Activated naive CD4-positive, alpha-beta T cell treated with anti-CD3 and anti-CD28 coated beads for 36 hours (primary cell): ENCODE measurements at places on chromosomes 12 and 14. TPM values are rescaled to one million over a fixed set of nuclear protein-coding genes. Genes with fewer than 3 reads are reported as not detected.

- H3K36me3 ChIP-seq: no peaks in the 10 kb centered on the region
- DNase-seq: no peak
- H3K4me1 ChIP-seq: peaks cover 29% of the 10 kb centered on the region
- H3K27me3 ChIP-seq: peaks cover 53% of the 10 kb centered on the region
- H3K27ac ChIP-seq: no peak overlapping the region
Observed at GRCh38 chr12:49348781-49349180, 2.1 kb downstream of the DNAJC22 start.

DNA sequence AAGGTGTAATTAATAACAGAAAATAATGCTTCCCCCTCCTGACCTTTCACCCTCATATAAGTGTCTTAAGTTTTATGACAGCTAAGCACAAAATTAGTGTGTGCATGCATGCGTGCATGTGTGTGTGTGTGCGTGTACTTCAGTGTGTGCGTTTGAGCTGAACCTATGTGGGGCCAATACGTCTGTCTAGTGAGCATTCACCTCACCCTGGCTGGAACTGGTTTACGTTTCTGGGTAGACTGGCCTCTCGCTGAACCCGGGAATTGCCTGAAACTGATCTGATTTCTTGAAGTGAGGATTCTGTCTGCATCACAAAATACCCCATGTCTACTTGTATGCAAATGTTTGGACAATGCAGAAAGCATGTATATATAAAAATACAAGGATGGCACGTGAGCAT, 68.2 kb upstream of the TBX3 start:
- H3K4me1 ChIP-seq: no peaks in the 10 kb centered on the region
- H3K36me3 ChIP-seq: no peaks in the 10 kb centered on the region
- H3K4me3 ChIP-seq: no peak overlapping the region
- no peaks in the 10 kb centered on the region for H3K27me3 ChIP-seq
- DNase-seq: no peak

DNA sequence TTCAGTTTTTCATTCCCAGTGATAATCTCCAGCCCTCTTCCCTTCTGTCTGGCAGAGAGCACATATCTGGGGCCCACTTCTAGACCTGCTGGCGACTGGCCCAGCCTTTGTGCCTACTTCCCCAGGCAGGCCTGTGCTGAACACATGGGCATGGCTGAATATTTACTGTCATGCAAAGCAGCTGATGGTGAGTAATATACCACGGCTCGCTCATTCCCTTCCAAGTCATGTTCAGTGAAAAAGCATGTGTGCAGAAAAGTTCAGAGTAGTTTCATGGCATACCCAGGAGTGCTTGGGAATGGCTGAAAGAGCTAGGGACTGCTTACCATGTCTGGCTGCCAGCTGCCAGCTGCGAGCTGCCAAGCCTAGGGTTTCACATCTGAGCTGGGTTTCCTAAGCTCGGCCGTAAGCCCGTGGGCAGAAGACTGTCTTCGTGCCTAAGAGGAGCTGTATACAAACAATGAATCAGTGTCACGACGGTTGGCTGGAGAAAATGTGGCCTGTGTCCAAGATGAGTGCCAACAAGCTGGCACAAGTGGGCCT, 179.9 kb upstream of the PELI2 start:
- DNase-seq: no peak
- no peak overlapping the region for H3K27ac ChIP-seq
- no peak overlapping the region for H3K4me3 ChIP-seq
- no peaks in the 10 kb centered on the region for H3K4me1 ChIP-seq

GRCh38 chr14:92993302-92993701, 70.4 kb downstream of the CHGA start:
- H3K27me3 ChIP-seq: no peaks in the 10 kb centered on the region
- no peaks in the 10 kb centered on the region for H3K4me1 ChIP-seq
- H3K36me3 ChIP-seq: peaks cover 6% of the 10 kb centered on the region
- DNase-seq: no peak
- H3K4me3 ChIP-seq: no peak overlapping the region

- no peaks in the 10 kb centered on the region for H3K27me3 ChIP-seq
- H3K27ac ChIP-seq: peak overlapping the region; percentile 93
- DNase-seq: peak; percentile 79
Observed at GRCh38 chr12:121400332-121401139, 618 bp downstream of the RNF34 start.

- H3K36me3 ChIP-seq: no peaks in the 10 kb centered on the region
- no peak overlapping the region for H3K27ac ChIP-seq
- no peak overlapping the region for H3K4me3 ChIP-seq
- peaks cover 7% of the 10 kb centered on the region for H3K27me3 ChIP-seq
Observed at GRCh38 chr14:36055681-36056225, 120.8 kb downstream of the PTCSC3 start.

DNA sequence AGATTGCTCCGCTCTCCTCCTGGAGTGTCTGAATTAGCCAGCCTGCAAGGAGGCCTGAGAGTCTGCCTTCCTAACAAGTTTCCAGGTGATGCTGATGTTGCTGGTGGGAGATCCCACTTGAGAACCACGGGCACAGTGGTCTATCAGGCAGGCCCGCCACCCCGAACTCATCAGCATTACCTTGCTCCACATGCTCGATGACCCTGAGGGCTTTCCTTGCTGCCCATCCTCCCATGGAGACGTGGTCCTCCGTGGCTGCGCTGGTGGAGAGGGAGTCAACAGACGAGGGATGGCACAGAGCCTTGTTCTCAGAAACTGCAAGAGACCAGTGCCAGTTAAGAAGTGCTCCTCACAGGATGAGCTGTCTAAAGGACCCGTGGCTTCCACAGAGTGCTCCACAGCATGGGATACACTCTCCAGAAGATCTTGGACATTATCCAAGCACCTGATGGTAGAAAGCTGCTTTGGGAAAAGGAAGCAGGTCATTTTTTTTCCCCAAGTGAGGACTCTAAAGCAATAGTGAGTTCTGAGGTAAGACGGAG, 18.3 kb downstream of the HAL start:
- H3K36me3 ChIP-seq: no peaks in the 10 kb centered on the region
- H3K27me3 ChIP-seq: no peaks in the 10 kb centered on the region
- DNase-seq: no peak
- H3K4me1 ChIP-seq: no peaks in the 10 kb centered on the region
- no peak overlapping the region for H3K4me3 ChIP-seq
- no peak overlapping the region for H3K27ac ChIP-seq

GRCh38 chr12:52407918-52408317, 1.8 kb upstream of the KRT82 start:
- H3K27me3 ChIP-seq: no peaks in the 10 kb centered on the region
- no peak for DNase-seq
- no peaks in the 10 kb centered on the region for H3K36me3 ChIP-seq
- no peaks in the 10 kb centered on the region for H3K4me1 ChIP-seq

GRCh38 chr12:117970334-117970733, 1.5 kb upstream of the KSR2 start:
- no peak for DNase-seq
- H3K27ac ChIP-seq: no peak overlapping the region
- no peaks in the 10 kb centered on the region for H3K36me3 ChIP-seq
- peaks cover 65% of the 10 kb centered on the region for H3K27me3 ChIP-seq
- peaks cover 8% of the 10 kb centered on the region for H3K4me1 ChIP-seq

GRCh38 chr14:63717702-63718101, 10.2 kb downstream of the SGPP1 start:
- no peaks in the 10 kb centered on the region for H3K27me3 ChIP-seq
- H3K4me1 ChIP-seq: peaks cover 17% of the 10 kb centered on the region
- DNase-seq: no peak
- H3K36me3 ChIP-seq: peaks cover 22% of the 10 kb centered on the region

DNA sequence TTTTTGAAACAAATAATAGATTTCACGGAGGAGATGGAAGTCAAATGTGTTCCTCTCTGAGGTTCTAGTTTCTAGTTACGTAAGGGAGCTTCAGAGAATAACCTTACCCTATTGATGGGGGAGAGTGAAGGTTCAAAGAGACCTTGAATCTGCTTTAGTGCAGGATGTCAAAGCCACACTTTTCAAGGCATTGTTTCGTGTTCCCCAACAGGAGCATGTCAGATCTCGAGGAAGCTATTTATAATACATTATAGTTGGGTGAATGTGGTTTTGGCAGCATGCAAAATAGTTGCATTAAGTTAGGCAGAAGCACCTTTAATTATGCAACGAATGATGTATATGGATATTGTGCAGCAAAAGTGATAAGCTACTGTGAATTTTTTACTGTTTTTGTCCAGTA, 614.9 kb downstream of the SLC16A7 start:
- no peaks in the 10 kb centered on the region for H3K36me3 ChIP-seq
- no peaks in the 10 kb centered on the region for H3K4me1 ChIP-seq
- DNase-seq: no peak
- H3K27ac ChIP-seq: no peak overlapping the region

GRCh38 chr12:75751769-75752471, 240.5 kb upstream of the KRR1 start:
- DNase-seq: no peak
- no peak overlapping the region for H3K27ac ChIP-seq
- H3K27me3 ChIP-seq: peaks cover 3% of the 10 kb centered on the region
- no peaks in the 10 kb centered on the region for H3K36me3 ChIP-seq
- no peaks in the 10 kb centered on the region for H3K4me1 ChIP-seq

- no peak overlapping the region for H3K4me3 ChIP-seq
- no peaks in the 10 kb centered on the region for H3K4me1 ChIP-seq
- no peak for DNase-seq
- H3K27ac ChIP-seq: no peak overlapping the region
- no peaks in the 10 kb centered on the region for H3K36me3 ChIP-seq
Observed at GRCh38 chr12:114701553-114701952, 17.6 kb upstream of the TBX3 start.

Gene PNP
- 191 TPM for total RNA-seq

Gene TAS2R14
- total RNA-seq: 0.36 TPM

Gene TESPA1
- 43.9 TPM for total RNA-seq

Gene TAS2R7
- not detected for total RNA-seq
